IPS DF 6.9 (cell line): ENCODE measurements at places on chromosomes 12 and 14.
A peak's percentile ranks its signal among the peaks of the same experiment; 100 is the strongest.

DNA sequence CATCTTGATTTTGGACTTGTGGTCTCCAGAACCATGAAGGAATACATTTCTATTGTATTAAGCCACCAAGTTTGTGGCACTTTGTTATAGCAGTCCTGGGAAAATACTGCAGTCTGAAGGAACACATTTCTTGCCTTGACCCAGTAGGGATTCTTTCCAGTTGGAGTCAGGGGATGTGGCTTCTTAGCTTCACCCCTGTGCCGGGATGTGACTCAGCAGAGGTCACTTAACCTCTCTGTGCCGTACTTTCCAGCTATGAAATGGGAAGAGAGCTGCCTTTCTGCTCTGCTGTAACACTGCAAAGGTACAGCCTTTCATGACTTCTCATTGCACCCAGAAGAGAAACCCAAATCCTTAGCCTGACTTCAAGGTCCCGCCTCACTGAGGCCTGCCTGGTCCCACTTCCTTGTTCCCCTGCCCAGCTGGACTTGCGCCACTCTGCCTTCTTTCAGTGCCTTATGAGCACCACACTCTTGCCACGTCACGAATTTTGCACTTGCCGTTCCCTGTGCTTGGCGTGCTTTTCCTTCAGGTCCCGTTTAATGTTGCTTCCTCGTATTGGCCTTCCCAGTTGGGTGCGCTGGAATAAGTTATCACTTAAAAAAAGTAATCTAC, 24.2 kb downstream of the CHST11 start:
- DNase-seq, result no peak

DNA sequence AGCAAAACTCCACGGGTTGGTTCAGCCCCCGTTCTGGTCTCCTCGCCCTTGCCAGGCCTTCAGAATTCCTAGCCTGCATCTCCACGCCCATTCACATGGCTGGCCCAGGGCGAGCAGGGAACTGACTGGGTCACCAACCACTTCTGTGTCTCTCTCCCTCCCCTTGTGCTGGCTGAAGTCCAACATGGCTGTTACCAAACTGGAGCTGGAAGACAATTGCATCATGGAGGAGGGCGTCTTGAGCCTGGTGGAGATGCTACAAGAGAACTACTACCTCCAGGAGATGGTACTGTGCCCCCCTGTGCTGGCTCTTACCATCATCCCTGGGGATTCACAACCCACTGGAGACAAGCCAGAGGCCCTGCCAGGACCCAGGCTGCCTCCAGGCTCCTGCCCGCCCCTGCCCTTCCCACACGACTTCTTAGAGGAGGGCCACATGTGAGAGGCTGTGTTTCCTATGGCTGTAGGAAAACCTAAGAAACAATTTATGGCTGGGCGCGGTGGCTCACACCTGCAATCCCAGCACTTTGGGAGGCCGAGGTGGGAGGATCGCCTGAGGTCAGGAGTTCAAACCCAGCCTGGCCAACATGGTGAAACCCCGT, 9.9 kb downstream of the LRRC74A start:
- DNase-seq, result no peak

DNA sequence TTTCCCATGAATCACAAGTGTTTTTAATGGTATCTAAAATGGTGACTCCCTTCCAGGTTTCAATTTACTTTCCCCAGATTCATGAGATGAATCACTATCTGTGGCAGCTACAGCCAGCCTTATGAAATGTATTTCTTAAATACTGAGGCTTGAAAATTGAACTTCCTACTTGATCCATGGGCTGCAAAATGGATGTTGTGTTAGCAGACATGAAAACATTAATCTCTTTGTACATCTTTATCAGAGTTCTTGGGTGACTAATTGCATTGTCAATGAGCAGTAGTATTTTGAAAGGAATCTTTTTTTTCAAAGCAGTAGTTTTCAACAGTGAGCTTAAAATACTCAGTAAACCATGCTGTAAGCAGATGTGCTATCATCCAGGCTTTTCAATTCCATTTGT, 250.8 kb downstream of the SLC6A15 start:
- no peak for DNase-seq

DNA sequence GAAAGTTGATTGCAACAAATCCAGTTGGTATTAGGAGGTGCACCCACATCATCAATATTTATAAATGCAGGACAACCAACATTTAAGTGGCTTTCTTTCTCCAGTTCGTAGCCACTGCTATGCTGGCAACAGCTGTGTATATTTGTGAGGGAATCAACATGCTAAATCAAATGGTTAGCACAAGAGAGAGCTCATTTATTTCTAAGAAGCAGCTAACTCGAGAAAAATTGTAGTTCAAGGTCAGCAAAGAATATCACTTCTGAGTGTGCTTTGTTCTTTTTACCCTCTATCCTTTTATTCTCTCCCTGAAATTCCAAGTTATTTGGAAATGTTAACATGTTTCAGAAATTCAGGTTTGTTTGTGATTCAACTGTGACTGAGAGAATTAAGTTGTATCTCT, 137.3 kb downstream of the NAV3 start:
- no peak for DNase-seq

DNA sequence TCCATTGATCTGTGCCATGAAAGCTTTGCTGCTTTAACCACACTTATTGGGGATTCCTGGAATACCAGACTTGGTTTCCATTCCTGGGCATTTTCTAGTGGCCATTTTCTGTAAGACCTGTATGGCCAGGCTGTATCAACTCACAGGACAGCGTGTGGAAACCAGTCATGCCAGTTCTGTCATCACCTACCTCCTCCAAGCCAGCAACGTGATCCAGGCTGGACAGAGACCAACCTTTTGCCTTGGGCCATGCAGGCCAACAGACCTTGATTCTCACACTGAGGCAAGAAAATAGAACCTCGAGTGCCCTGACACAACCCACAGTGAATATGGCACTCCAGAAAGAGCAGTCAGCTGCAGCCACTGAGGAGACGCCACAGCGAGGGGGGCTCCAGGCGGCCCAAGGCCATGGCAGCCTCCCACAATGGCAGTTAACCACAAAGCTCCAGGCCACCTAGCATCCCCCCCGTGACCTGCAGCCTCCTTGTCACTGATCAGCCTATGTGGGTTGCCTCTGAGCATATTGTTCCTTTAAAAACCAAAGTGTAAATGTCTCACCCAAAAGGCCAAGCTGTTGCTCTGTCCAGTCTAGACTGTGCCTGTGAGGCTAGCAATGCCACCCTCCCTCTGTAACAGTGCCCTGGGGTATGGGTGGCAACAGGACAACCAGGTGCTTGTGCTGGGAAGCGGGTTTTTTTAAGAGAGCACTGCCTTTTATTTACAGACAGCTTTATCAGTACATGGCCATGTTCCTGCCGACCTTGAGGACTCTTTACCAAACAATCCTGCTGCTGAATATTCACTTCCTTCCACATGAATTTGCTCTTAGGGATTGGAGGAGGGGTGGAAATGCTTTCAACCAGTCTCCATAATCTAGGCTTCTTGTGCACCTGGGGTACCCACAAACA, 168.7 kb upstream of the HIF1A start:
- no peak for DNase-seq

- DNase-seq, result no peak
These were observed 18.5 kb downstream of the RPGRIP1 start for GRCh38 chr14:21298358-21298757.

GRCh38 chr14:85002846-85003245, 527.1 kb upstream of the FLRT2 start:
- DNase-seq, result no peak

- no peak for DNase-seq
These were observed 19.3 kb upstream of the BICD1 start for GRCh38 chr12:32087306-32087705.

GRCh38 chr14:101371799-101372793, 189.2 kb upstream of the DIO3 start:
- DNase-seq, result no peak

DNA sequence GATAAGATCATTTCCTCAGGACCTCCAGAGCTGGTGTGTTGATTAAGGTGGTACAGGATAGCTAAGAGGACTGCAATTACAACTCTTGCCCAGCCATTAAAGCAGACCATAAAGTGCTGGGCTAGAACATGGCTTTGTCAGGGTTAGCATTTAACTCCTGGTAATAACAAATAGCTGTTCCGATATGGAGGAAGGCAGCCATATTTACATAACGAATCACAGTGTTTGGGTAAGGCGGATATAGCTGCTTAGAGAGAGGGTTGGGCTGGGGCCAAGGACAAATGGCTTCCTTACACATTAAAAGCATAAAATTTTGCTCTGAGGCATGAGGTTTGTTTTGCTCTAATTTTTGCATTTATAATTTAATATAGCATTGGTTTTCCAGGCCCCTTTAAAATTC, 297.7 kb upstream of the DDHD1 start:
- DNase-seq, result no peak

DNA sequence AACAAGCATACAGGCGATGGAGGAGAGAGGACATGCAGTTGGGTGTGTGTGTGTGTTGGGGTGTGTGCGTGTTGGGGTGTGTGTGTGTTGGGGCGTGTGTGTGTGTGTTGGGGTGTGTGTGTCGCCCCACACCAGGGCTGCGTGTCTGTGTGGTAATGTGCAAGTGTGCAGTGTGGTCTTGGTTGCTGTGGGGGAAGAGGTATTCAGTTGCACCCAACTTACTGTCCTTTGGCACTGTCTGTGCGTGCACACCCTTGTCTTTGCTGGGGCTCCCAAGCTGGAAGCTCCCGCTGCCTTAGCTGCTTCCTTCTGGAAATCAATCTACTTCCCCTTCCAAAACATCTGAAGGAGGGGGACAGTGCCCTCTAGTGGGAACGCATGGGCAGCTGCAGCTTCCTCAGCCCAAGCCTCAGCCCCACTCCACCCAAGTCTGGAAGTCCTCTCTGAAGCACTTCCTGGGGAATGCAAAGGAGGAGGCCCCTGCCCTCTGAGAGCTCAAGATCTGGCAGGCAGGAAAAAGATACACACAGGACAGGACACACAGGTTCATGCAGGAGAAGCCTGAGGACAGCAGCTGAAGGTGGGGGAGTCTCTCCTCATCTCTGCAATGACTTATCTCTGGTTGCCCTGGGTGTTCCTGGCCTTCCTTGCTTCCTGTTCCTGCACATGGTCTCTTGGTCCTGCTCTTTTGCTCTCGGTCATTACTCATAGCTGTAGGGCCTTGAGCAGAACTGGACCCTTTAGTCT, 13.1 kb downstream of the ASIC1 start:
- no peak for DNase-seq

GRCh38 chr12:120470150-120470784, 719 bp upstream of the SRSF9 start:
- no peak for DNase-seq

DNA sequence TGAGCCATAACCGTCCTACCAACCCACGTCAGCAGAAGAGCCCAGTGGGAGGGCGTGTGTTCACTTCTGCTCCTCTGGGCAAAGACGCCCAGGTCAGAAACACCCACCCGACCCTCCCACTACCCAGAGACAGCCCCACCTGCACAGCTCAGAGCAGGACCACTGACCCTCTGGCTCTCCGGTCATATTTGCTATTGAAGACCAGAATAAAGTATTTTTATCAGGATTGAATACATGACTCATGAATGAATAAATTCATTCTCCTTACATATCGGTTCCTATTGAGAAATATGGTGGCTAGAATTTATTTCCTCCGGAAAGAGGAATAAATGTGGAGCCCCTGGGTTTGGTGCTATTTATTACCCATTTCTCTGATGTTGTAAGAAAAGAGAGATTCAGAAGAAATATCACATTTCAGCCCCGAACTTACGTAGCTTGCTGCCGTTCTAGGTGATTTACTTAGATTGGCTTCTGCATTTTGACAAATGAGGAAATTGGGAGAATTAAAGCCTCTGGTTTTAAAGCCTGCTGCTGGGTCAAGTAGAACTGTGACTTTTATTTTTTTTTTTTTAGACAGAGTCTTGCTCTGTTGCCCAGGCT, 36.4 kb upstream of the P2RX7 start:
- no peak for DNase-seq

- no peak for DNase-seq
These were observed 35.2 kb upstream of the TMTC2 start for GRCh38 chr12:82651489-82651888.

DNA sequence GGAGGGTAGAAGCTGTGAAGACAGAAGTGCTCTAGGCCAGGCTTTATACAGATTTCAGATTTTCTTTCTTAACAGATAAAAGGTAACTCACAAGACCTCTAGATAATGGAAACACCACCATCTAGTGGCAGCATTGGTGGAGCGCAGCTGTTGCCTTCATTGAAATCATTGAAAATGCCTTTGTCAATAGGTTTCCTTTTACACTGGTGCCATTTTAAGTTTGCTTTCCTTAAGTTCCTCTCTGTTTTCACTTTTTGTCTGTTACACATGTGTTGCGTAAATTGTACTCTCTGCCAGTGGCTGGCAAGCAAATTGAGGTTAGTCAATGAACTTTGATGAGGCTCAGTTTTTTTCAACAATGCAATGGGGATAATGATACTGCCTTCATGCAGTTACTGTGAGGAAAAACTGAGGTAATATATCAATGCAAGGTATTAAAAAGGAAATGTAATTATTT, 31.1 kb downstream of the ALDH1L2 start:
- DNase-seq, result peak; percentile 67

DNA sequence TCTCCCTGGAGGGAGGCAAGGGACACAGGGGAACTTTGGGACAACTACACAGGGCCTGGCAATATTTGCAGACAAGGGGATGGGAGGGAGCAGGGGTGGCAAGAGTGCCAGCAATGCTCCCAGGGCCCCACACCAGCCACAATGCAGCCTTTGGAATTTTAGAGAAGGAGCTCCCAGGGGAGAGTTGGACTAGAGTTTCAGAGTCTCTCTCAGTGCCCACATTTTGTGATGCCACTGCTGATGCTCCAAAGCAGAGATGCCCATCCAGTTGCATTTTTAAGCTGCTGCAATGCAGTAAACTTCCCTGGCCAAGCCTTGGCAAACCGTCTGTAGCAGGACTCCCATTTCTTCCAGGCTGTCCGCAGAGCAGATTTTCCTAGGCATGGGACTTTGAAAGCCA, 98.9 kb downstream of the ZFP36L1 start:
- DNase-seq, result no peak

DNA sequence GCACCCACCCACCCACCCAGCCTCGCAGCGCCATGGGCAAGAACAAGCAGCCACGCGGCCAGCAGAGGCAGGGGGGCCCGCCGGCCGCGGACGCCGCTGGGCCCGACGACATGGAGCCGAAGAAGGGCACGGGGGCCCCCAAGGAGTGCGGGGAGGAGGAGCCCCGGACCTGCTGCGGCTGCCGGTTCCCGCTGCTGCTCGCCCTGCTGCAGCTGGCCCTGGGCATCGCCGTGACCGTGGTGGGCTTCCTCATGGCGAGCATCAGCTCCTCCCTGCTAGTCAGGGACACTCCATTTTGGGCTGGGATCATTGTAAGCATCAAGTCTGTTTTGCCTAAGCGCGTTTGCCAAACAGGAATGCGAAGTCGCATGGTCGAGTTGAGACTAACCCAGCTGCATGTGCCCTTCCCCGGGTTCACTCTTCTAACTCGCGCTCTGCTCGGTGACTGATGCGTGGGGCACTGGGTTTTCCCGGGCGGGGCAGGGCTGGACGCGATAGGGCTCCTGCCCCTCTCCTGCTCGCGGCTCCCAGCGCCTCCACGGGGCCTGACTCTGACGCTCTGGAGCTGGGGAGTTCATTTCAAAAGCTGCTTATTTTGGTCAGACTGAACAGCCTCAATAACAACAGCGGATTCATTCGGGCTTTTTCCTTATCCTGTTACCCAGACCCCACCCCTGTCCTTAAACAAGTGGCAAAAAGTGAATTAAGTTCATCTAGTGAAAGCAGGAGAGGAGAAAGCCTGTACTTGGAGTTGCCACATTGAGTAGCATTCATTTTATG, 458 bp downstream of the SSPN start:
- peak; percentile 18 for DNase-seq
